ENCODE measurements at places on chromosomes 7 and 10.
A peak's percentile ranks its signal among the peaks of the same experiment; 100 is the strongest.

DNA sequence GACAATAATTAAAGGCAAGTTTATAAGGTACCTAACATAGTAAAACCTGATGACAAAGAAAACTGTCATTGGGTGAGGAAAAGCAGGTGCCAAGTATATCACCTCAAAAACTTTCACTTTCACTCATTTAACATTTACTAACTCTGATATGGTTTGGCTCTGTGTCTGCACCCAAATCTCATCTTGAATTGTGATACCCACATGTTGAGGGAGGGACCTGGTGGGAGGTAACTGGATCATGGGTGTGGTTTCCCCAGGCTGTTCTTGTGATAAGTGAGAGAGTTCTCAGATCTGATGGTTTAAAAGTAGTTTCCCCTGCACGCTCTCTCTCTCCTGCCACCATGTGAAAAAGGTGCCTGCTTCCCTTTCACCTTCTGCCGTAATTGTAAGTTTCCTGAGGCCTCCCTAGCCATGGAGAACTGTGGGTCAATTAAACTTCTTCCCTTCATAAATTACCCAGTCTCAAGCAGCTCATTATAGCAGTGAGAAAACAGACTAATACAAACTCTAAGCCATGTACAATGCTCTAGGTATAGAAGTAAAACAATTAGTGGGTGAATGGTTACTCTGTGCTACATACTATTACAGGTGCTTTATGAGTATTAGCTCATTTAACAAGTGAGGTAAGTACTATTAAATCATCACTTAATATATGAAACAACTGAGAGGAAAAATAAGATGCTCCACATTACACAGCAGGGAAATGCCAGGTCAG, 199.0 kb downstream of the CHCHD3 start:
- DNase-seq = no peak

DNA sequence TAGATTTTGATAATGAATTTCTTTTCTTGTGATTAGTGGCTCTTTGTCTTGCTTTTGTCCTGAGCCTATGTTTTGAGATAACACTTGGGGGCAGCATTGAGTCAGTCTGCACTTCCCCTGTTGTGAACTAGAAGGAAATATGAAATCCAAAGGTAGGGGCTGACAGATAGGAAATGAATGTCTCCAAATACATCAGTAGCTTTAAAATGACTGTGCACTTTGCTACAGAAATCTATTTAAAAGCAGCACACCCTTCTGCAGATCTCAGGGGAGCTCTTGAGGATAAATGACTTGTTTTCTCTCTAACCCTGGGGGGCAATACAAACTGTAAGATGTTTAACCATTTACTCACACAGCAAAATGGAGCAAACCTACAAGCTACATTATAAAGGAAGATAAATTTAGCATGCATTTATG, 176.0 kb upstream of the MYO3A start:
- peak; percentile 41 for DNase-seq

DNA sequence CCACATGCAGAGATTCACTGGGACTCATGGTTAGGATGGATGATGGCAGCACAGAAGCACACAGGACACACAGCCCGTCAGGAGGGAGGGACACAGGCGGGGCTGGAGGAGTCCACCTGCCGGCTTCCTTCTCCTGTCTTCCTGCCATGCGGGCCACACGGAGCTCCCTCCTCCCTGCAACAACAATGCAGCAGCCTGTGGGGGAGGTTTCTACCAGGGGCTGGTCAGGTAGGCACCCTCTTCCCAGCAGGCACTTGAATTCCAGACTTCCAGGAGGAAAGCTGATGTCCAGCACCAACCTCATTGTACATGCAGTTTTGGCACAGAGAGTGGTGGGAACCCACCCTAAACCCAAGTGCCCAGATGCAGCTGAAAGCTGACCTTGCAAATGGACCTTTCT, 341.2 kb downstream of the GLRX3 start:
- no peak for DNase-seq

DNA sequence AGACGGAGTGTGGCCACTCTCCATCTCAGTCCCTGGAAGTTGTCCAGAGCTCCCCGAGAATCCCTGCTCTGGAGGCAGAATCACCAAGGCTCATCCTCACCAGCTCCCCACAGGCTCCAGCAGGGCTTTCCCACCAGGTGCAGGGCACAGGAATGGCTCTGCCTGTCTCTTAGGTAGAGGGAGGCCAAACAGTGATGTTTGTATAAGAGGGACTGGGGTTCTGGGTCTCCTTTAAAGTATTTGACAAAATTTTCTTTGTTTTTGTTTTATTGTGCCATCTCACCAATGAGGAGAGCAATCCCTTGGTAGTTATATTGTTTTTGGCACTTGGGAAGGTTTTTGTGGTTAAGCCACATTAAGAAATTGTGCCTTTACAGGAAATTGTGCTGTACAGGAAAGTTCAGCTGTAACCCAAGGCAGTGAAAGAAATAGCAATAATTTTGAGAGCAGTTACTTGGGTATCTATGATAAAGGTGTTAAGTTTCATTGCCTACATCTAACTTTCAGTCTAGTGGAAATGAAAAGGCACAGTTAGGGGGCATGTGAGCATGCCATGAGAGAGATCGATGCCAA, 219.3 kb upstream of the PRSS58 start:
- DNase-seq = no peak

GRCh38 chr10:120514035-120514620, 57.1 kb downstream of the PLPP4 start:
- DNase-seq = peak; percentile 58

GRCh38 chr10:122062831-122063674, 74.1 kb downstream of the TACC2 start:
- DNase-seq = peak; percentile 63

- DNase-seq = no peak
Observed at GRCh38 chr10:12391206-12391605, 41.9 kb downstream of the CAMK1D start.

GRCh38 chr7:85033263-85033662, 153.6 kb downstream of the SEMA3D start:
- no peak for DNase-seq

DNA sequence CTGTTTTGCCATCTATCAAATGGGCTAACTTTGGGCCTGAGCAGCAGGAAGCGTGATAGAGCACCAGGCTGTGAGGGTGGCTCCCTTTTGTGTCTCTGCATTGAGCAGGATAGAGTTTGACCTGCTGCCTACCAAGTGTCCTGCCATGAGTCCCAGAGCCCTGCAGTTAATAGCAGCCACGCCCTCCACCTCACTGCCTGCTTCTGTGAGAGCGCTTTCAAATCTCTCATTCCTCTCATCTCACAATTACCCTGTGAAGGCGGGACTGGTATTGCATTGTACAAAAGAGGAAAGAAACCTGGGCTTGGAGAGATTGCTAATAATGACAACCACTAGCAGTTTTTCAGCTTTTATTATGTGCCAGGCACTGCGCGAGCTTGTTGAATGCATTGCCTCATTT, 39.9 kb downstream of the UNC5B start:
- DNase-seq = no peak

DNA sequence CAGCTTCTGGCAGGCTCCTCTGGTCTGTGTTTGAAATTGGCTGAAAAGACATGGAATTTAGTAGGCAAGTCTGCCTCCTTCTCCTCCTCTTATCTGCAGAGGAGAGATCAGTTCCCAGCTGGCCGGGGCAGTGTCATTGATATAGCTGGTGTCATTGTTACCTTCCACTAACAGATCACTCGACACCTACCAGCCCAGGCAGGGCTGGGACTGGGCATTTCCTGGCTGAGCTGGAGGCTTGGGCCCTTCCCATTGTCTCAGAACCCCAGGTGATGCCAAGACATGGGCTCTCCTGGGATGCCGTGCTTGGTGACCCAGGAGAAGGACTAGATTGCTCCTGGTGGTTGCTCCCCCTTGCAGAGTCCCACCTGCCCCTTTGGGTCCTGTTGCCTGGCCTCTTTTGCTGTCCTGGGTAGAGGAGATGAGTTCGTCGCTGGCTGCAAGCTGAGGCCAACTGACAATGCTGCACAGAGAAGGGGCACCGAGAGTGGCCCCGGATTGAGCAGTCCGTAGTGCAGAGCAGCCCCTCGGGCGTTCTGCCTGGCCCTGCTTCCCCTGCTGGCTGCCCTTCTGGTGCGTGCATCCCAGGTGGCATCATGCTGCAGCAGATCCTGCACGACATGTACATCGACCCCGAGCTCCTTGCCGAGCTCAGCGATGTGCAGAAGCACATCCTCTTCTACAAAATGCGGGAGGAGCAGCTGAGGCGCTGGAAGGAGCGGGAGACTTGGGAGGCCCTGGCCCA, at the start of gene SH2D4B:
SH2D4B (plus strand) TSS at position 167 of the 745 bp plus-strand sequence; CDS start at position 597, 430 bp downstream.
- no peak for DNase-seq
